ENCODE measurements at places on chromosomes 2 and 18.
A peak's percentile ranks its signal among the peaks of the same experiment; 100 is the strongest.

GRCh38 chr2:9440058-9440727, 16.7 kb downstream of the CPSF3 start:
- DNase-seq = peak; percentile 88

DNA sequence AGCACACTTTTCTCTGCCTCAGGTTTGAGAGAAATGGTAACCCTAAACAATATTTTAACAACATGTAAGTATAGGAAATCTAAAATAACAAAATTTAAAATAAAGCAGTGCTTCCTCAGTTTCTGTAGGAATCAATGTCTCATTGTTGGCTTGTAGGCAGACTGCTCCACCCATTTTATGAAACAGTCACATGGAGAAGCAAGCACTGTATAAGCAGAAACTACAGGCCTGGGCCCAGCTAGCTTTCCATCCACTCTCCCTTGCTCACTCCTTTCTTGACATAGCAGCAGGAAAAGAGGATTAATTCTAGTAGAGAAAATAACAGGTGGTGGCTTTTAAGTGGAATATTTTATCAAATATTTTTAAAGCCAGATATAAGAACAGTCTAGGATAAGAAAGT, 97.2 kb downstream of the PLEKHM3 start:
- peak; percentile 36 for DNase-seq

- no peak for DNase-seq
These were observed 163.4 kb upstream of the MAP3K20 start for GRCh38 chr2:172912266-172912665.

DNA sequence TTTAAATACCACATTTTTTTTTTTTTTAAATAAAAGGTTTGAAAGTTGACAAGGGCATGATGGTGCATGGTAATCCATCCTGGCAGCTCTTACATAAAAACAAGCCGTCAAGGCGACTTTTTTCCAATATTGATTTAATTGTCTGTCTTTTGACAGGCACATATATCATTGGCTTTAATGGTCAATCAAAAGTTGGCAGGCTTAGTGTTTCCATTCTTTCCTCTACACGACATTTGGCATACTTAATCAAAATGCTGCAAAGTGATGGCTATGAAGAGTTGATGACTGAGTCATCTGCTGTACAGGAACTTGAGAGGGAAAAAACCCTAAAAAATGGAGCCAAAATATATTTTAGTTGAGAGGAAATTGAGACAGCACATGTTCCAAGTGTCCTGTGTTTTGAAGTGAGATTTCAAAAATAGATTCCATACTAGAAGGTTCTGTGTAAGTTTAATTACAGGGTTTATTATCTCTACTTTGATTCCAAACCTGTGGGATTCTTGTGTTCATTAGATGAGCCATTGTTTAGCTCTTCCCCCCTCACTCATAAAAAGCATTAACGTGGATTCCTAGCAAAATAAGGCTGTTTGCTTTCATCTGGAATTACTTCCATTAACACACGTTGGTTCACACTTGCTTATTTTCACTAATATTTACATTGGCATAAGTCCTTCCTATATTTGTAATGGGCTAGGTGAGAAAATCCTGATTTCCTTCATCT, 3.2 kb downstream of the TSHZ1 start:
- peak; percentile 51 for DNase-seq

DNA sequence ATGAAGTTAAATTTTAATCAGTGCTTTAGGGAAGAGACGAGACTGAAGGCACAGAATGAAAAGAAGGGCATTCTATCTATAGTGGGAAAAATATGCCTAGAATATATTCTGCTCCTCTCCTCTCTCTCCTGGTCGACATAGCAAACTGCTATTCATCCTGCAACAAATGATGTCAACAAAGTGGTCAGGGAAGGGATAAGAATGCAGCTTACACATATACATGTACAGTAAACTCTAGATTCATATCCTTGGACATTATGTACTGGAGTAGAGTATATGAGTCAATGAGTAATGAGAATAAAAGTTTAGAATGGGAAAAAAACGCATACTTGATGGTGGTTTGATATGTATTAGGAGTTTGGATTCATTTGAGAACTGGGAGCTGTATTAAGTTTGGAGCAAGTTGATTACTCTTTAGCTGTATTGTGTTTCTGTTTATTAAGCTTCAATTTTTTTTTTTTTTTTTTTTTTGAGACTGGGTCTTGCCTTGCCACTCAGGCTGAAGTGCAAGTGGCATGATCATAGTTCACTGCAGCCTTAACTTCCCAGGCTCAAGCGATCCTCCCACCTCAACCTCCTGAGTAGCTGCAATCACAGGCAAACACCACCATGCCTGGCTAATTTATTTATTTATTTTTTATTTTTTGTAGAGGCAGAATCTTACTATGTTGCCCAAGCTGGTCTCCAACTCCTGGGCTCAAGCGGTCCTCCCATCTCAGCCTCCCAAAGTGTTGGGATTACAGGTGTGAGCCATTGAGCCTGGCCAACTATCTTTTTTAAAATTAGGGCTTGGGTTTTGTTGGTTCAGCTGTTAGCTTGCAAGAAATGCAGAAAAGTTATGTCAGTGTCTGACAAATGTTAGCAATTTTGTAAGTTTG, 53.8 kb downstream of the STAT1 start:
- no peak for DNase-seq

DNA sequence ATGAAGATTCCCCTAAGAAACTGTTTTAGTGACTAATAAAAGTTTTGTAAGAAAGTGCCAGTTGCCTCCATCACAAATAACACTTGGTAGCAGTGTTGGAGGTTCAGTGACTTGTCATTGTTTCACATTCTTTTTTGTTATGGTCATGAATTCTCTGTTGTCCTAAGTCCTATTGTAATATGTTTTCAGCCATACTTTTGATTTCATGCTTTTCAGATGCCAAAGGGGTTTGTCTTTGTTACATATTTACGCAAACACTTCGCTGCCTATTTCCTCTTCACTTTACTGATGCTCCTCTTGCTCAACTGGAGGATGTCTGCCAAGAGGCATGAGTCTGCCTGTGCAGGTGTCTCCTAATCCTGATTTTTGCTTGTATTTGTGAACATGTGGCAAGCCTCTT, 66.6 kb downstream of the PHLPP1 start:
- DNase-seq = peak; percentile 96

- DNase-seq = no peak
These were observed 27.2 kb upstream of the B4GALT6 start for GRCh38 chr18:31711365-31712172.

GRCh38 chr2:23235292-23235691, 149.7 kb upstream of the KLHL29 start:
- DNase-seq = peak; percentile 92

GRCh38 chr18:79944126-79944731, 7.2 kb downstream of the SLC66A2 start:
- DNase-seq = no peak

DNA sequence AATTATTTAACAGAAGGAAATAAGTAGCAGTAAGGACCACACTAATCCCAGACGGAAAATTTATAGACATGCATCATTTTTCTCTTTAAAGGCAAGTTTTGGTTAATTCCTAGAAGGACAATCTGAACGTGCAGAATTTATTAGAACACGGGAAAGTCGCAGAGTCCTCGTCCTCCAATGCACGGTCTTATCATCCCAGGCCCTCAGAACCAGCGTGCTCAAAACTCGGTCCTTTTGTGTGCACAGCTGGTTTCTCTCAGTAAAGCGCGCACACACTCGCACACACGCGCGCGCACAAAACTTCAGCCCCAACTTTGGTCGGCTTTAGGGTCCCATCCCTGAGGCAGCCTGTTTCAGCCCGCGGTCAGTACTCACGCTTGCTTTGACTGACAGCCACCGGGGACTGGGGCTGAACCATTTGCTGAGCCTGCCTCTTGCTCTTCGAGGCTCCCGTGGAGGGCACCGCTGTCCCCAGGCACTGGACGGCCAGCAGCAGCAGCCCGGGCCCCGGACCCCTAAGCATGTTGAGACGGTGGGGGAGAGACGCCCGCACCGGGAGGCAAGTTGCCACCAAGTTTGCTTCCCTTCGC, 493 bp downstream of the FN1 start:
- peak; percentile 70 for DNase-seq

GRCh38 chr2:225288986-225289385, 110.5 kb upstream of the NYAP2 start:
- no peak for DNase-seq

GRCh38 chr2:70261501-70261900, 3.6 kb downstream of the PCYOX1 start:
- no peak for DNase-seq

GRCh38 chr2:239263669-239264491, 136.9 kb downstream of the HDAC4 start:
- DNase-seq = no peak

GRCh38 chr2:57402755-57403154, 643.9 kb upstream of the VRK2 start:
- DNase-seq = no peak

- DNase-seq = peak; percentile 77
These were observed at the start of gene DAW1 for GRCh38 chr2:227871375-227871791. DAW1 (plus strand) TSS chr2:227871631; CDS start chr2:227871690, 59 bp downstream.

DNA sequence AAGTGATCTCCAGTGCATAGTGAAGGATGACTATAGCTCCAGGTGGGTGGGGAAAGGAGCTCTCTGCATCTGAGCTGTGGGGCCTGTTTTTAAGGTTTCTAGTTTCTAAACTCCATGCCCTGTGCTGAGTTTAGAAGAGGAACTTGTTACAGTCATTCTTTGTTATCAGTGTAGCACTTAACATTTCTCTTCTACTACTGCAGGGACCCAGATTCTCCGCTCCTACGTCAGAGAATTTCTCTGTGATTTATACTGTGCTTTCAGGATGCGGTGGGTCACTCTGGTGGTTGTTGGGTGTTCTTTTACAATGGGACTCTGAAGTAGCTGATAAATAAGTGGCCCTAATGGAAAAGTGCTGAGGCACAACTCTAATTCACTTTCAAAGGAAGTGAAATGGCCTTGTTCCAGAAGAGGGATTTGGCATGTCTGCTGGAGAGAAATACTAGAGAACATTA, 122.0 kb downstream of the WDSUB1 start:
- DNase-seq = no peak

GRCh38 chr2:233165895-233166661, 85.4 kb upstream of the ATG16L1 start:
- DNase-seq = peak; percentile 11

GRCh38 chr18:39500306-39500705, 1934.7 kb upstream of the CELF4 start:
- no peak for DNase-seq

DNA sequence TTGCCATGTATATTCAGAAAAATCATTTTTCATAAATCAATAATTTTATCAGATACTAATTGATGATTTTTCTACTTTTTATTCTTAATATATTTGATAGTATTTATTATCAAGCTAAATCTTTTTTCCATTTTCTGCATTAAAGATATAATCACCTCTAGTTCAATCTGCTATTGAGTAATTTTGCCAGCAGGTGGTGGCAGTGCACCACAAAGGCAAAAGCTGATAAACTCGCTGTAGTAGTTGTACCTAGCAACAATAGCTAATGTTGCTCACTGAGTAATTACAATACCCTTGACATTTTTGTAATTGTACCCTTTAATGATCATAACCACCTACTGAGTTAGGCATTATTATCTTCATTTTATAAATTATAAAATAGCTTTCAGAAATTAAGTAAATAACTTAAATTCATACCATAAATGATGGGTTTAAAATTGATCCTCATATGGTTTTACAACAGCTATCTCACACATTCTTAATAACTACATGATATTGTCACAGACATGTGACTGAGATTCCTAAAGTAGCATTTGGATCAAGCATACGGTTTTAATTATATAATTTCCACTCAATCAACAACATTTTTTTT, 52.0 kb upstream of the CALCRL start:
- peak; percentile 80 for DNase-seq

- peak; percentile 71 for DNase-seq
These were observed 116.4 kb downstream of the IRS1 start for GRCh38 chr2:226683196-226683595.

DNA sequence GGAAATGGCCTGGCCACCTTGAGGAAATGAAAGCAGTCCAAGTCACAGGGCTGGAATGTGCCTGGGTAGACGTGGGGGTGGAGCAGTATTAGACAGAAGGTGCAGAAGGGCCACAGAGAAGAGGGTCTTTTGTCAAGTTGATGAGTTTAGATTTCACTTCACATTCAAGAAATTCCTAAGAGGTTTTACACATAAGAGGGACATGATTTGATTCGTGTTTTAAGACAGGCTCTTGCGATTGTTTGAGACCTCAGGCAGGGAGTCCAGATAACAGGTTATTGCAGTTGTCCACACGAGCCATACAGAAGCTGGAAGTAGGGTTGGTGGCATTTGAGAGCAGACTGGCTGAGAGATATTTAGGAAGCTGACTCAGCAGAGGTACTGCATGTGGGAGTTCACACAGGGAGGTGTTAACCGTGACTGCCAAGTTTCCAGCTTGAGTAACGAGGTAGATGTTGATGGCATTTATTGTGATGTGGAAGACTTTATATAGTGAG, 64.6 kb downstream of the NEB start:
- DNase-seq = no peak

DNA sequence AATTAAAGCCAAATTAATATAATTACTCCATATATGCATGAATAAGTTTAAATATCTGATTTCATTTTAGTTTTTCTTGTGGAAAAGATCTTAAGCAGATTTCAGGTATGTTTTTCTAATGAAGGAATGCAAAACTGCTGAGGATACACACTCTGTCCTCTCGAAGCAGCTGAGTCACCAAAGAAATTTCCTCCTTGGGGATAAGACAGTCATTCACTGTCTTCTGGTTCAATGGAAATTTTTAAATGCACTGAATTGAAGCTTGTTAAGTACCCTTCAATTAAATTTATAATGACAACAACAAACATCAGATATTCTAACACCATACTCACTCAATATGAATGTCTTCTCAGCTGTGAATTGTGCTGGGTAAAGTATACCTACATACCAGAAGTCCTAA, 101.5 kb upstream of the DNER start:
- peak; percentile 79 for DNase-seq

DNA sequence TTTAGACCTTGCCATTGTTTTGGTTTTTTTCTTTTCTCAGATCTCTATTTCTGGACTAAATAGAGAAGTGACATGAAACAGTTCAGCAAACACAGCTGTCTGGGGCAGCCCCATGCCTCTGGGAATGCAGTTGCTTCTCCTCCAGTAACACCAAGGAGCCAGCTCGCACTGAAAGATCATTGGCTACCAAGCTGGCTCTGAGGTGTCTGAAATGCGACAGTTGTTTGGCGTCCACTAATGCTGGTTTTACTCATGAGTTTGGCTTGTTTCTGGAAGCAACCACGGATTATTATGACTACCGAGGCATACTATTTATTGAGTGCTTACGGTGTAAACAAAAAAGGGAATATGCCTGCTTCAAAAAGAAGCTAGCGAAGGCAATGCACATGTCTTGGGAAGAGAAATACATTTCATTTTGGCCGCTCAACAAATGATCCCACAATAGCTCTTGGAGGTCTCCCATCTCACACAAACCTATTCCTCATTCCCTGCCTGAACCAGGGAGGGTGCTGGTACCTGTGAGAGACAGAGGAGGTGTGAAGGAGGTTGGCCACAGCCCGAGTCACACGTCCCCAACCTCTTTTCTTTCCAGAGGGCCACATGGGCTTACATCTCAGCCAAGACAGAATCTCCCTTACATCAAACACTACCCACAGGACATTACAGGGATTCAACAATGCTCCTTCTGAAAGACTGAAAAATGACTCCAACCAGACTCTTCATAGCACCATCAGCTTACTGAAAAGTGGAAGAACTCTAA, 37.5 kb upstream of the NEB start:
- DNase-seq = peak; percentile 89

Data from GM23248 (cell line).